ENCODE measurements at places on chromosomes 7 and 10.

DNA sequence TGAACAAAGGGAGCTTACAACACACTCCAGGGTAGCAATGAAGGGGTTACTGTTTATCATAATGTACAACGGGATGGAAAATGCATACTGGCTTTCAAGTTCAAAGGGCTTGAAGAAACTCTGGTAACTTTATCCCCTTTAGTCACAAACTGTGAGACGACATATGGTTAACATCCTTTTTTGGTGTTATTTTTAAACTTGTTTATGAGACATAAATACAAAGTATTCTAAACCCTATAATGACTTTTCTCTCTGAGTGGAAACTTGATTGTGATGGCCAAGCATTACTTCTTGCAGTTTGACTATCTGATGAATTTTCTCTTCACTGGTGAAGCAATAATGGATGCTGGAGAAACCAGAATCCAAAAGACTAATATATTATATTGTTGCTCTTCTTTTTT, 62.0 kb upstream of the SEMA3A start:
- no peak for DNase-seq

DNA sequence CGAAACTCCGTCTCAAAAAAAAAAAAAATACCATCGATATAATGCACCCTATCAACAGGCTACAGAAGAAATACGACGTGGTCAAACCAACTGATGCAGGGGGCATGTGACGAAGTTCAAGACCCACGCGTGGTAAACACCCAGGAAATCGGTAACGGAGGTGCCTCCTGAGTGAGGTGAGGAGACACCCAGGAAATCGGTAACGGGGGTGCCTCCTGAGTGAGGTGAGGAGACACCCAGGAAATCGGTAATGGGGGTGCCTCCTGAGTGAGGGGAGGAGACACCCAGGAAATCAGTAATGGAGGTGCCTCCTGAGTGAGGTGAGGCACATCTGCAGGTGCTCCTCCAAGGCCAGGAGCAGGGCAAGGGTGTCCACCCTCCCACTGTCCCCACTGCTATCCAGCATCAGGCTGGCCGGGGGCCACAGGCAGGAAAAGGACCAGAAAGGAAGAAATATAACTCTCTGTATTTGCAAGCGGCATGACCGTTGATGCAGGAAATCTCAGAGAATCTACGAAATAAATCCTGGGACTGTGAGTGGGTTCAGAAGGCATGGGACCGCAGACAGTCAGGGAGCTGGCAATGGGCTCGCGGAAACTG, 10.7 kb upstream of the GPR146 start:
- no peak for DNase-seq

- no peak for DNase-seq
These were observed 14.2 kb downstream of the SKAP2 start for GRCh38 chr7:26850193-26850651.

GRCh38 chr10:35638101-35638500, 4.0 kb downstream of the FZD8 start:
- no peak for DNase-seq

- DNase-seq = no peak
These were observed 314.5 kb downstream of the CACNA2D1 start for GRCh38 chr7:82129091-82129490.

DNA sequence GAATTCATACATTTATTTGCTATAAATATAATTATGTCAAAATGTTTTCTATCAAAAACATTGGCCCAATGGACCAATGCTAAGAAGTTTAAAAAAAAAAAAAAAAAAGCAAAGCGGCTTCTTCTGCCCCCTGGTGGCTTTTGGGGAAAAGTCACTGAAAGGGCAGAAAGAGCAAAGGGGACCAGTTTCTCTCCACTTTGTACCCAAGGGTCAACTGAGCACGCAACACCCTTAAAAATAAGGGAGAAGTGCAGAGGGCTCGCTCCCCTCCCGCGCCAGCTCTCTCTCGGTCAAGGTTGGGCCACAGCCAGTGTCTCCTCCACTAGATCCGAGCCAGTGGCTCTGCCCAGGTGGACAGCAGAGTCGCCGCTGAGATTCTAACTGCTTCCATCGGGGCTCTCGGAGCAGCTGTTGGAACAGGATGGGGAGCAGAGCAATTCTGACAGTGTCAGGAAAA, 136.4 kb upstream of the FGFR2 start:
- no peak for DNase-seq

DNA sequence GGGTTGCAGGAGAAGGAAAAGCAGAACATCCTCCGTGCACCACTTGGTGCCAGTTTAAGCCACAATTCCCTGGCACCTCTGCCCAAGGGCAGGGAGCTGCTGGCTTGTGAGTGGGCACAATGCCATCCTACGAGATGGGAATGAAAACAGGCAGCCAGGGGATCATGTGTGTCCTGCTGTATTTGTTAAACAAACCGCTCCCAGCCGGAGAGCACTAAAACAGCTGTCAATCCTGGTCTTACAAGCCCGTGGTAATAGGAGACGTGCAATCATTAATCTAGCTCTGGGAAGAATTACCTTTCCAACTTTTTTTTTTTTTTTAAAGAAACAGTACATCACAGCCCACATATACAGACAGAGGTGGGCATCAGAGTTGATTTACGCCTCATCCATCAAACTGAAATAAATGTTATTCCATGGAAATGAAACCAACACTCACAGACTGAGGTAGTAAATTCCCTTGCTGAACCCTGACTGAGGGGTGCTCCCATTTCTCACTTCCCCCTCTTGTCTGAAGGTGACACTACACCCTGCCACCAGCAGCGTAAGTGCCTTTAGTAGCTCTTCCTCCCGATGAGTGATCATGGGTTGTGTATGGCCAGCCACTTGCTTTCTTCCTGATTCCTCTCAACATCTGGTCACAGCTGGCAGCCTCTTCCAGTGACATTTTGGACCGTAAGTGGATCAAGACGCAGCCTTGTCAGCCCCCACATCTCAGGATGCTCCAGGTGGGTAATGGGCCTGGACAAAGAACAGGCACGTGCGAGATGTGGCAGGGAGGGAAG, 143.8 kb downstream of the TEX36 start:
- DNase-seq = no peak

- DNase-seq = no peak
These were observed 10.0 kb upstream of the MEST start for GRCh38 chr7:130481898-130482297.

DNA sequence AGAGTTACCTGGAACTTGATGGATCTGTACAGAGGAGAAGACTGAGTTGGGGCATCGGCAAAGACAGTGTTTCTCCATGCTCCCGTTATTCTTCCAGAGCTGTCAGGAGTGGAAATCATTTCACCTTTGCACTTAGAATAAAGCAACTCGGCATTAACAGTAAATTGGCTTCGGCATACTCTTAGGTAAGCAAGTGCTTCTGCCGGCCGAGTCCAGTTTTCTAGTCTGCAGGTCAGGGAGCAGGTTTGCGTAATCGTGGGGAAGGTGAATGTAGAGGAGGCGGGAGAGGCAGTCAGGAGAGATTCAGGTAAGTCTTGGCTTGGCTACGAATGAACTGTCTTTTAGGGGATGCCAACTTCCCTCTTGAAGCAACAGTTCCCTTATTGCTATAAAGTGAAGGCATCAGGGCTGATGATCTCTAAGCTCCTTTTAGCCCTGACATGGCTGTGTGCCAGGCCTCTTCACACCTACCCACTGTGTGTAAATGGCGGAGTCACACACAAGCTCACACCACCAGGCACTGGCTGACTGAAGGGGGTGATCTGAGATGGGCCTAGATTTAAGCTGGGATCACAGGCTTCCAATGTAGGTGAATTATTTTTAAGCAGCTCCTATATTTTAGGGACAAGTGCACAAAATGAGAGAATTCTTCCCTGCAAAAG, 127.1 kb downstream of the GATA3 start:
- no peak for DNase-seq

GRCh38 chr7:134834689-134835462, 55.4 kb downstream of the CALD1 start:
- DNase-seq = no peak

DNA sequence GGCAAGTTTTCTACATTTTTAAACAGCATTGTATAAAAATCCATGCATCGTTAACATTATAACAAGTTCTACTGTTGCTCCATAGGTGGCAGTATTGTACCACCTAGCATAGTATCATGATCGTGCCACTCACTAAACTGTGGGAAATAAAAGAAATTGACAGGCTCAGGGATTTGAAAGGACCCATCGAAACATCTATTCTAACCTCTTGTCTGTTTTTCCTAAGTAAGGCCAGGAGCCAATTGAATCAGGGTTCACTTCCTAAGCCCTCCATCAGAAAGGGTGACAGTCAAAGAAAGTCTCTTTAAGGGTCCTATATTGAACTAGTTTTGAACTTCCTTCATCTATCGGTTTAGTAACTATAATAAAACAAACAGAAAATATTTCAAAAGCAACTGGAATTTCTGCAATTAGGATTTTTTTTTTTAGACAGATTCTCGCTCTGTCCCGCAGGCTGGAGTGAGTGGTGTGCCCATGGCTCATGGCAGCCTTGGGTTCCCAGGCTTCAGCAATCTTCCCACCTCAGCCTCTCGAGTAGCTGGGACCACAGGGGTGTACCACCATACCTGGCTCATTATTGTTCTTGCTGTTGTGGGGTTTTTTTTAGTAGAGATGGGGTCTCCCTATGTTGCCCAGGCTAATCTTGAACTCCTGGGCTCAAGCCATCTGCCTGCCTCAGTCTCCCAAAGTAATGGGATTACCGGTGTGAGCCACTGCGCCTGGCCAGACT, 9.4 kb downstream of the HACD1 start:
- no peak for DNase-seq

DNA sequence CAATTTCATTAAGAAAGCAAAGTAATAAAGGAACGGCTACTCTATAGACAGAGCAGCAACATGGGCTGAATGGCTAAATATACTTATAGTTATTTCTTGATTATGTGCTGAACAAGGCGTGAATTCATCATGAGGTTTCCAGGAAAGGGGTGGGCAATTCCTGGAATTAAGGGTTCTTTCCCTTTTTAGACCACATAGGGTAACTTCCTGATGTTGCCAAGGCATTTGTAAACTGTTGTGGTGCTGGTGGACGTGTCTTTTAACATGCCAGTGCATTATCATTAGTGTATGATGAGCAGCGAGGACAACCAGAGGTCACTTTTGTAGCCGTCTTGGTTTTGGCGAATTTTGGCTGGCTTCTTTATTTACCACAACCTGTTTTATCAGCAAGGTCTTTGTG, 28.5 kb upstream of the ZMYND11 start:
- DNase-seq = no peak

Data from stimulated activated naive CD4-positive, alpha-beta T cell treated with Interleukin-2 at 50 U/mL for 16 hours (primary cell).